ENCODE measurements at places on chromosomes 7 and 10. TPM values are rescaled to one million over a fixed set of nuclear protein-coding genes. Genes with fewer than 3 reads are reported as not detected.

DNA sequence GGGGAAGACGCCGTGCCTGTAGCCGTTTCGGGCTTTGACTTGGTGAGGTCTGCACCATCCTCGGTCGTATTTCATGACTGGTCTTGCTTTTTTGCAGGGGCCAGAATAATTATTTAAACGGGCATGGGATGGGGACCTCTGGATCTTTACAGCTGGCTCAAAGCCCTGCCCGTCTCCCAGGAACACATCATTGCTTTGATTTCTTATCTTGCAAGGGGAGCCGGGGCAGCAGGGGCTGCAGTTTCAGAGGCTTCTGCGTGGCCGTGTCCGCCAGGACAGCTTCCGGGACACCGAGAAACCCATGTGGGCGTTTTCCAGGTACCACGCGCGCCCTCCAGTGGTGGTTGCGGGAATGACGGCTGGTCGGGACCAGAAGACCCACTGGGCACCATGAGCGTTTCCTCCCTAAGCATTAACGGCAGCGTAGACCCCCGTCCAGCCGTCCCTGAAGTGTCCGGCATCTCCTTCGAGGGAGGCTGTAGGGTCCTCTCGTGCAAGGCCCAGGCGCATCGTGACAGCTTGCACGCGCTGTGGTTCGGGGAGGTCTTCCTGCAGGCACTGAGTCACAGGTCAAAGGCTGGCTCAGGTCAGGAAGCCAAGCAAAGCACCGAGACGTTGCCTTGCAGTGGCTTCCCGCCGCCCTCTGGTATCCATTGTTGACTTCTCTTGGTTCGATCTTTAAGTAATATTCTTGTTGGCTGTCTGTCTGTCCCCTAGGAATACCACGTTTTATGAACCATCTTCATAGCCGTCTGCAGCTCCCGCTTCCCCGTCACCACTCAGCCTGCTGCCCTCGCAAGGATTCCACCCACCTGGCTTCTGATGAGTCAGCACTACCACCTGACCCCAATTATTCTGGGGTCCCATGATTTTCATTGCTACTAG lies 16.2 kb upstream of the ZFAND2A start:
- no peaks in the 10 kb centered on the region for H3K36me3 ChIP-seq
- peak; percentile 92 for DNase-seq
- H3K27ac ChIP-seq = peak overlapping the region; percentile 78
- peaks cover 17% of the 10 kb centered on the region for H3K27me3 ChIP-seq
- peaks cover 18% of the 10 kb centered on the region for H3K4me1 ChIP-seq

GRCh38 chr10:4533621-4534020 lies 292.4 kb upstream of the AKR1E2 start:
- no peaks in the 10 kb centered on the region for H3K4me1 ChIP-seq
- H3K36me3 ChIP-seq = no peaks in the 10 kb centered on the region
- H3K27me3 ChIP-seq = peaks cover 11% of the 10 kb centered on the region
- no peak overlapping the region for H3K27ac ChIP-seq
- no peak for DNase-seq
- H3K4me3 ChIP-seq = no peak overlapping the region

MGMT gene
- 24.0 TPM for total RNA-seq

DNA sequence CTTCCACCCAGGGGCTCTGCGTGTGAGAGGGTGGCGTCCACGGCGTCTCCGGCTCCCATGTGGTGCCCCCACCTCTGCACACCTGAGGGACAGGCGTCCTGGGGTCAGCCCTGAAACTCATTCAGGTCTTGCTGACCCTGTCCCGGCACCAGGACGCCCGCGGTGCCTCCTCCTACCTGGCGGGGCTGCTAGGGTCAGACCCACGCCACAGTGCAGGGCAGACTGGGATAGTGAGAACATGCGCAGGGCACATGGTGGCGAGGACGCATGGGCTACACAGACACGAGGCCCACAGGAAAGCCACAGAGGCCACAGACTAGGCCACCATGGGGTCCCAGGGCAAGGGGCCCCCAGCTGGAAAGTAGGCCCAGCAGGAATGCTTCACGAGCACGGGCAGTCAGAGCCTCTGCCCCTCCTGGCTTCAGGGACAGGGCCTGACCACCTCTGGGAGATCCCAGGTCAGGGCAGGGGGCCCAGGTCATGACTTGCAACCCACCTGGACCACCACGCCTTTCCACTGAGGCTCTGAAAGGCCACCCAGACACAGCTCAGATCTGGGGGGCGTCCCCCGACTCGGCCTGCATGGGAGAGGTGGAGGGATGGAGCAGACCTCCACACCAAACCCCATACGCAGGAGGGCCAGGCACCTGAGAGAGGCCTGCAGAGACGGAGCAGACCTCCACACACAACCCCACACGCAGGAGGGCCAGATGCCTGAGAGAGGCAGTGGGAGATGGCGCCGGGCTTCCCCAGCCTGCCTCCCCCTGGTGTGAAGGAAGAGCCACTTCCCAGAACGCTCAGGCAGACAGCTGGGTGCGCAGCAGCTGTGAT lies 188.6 kb downstream of the ELFN1 start:
- H3K27me3 ChIP-seq = no peaks in the 10 kb centered on the region
- H3K4me1 ChIP-seq = peaks cover 14% of the 10 kb centered on the region
- peak; percentile 19 for DNase-seq

DNA sequence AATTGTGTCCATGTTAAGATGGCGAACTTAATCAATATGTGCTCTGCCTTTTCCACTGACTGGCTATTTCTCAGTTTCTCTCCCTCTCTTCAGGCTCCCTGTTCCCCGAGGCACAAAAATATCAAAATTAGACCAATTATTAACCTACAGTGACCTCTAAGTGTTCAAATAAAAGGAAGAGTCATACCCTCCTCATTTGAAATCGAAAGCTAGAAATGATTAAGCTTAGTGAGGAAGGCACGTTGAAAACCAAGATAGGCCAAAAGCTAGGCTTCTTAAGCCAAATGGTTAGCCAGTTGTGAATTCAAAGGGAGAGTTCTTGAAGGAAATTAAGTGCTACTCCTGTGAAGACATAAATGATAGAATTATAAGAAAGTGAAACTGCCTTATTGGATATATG lies 81.1 kb upstream of the MBL2 start:
- no peak for DNase-seq
- H3K36me3 ChIP-seq = no peaks in the 10 kb centered on the region
- H3K27me3 ChIP-seq = no peaks in the 10 kb centered on the region
- no peak overlapping the region for H3K4me3 ChIP-seq
- no peak overlapping the region for H3K27ac ChIP-seq
- H3K4me1 ChIP-seq = no peaks in the 10 kb centered on the region

DNA sequence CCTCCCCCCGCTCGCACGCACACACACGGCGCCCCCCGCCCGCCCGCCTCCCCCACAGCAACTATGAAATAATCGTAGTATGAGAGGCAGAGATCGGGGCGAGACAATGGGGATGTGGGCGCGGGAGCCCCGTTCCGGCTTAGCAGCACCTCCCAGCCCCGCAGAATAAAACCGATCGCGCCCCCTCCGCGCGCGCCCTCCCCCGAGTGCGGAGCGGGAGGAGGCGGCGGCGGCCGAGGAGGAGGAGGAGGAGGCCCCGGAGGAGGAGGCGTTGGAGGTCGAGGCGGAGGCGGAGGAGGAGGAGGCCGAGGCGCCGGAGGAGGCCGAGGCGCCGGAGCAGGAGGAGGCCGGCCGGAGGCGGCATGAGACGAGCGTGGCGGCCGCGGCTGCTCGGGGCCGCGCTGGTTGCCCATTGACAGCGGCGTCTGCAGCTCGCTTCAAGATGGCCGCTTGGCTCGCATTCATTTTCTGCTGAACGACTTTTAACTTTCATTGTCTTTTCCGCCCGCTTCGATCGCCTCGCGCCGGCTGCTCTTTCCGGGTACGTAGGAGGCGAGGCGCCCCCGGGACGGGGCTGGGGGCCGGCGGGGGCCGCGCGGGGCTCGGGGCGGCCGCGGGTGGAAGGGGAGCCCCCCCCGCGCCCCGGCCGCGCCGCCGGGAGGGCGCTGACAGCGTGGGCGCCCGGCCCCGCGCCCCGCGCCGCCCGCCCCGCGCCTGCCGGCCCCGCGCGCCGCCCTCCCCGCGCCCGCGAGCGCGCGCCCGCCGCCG lies 441 bp downstream of the BMI1 start:
- H3K4me3 ChIP-seq = peak overlapping the region; percentile 83
- H3K36me3 ChIP-seq = peaks cover 8% of the 10 kb centered on the region
- H3K27ac ChIP-seq = peak overlapping the region; percentile 78
- DNase-seq = peak; percentile 78
- H3K27me3 ChIP-seq = peaks cover 45% of the 10 kb centered on the region

SFTPA1 gene
- total RNA-seq = not detected

DNA sequence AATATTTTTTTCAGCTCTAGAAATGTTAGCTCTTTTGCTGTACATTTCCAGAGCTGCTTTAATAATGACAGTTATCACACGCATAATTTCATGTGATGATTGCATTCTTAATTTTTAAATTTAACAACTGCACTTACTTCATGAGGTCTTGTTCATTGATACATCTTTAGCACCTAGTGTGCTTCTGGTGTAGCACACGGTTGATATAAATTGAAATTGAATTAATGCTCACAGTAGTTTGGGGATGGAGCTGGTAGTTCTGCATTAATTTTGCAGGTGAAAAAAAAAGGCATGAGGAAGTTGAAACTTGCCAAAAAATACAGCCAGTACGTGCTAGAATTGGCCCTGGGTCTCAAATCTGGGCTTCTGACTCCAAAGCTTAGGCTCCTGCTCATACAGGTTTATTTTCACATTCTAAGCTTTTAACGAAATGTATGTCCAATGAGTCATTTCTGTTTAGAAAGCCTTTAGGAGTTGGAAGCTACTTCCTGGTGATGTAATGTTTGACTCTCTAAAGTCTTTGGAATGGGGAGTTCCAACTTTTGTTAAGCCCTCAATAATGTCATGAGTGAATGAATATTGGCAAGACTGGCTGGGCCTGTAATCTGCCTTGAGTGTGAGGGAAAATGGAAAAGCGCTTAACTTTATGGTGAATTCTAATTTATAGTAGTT lies 62.5 kb downstream of the DAGLB start:
- no peaks in the 10 kb centered on the region for H3K27me3 ChIP-seq
- peaks cover 22% of the 10 kb centered on the region for H3K36me3 ChIP-seq
- no peak overlapping the region for H3K4me3 ChIP-seq
- H3K27ac ChIP-seq = no peak overlapping the region
- no peak for DNase-seq

- peaks cover 10% of the 10 kb centered on the region for H3K36me3 ChIP-seq
- H3K4me3 ChIP-seq = peak within 1 kb of the TSS; percentile 93
- H3K27me3 ChIP-seq = peaks cover 14% of the 10 kb centered on the region
- DNase-seq = peak; percentile 89
Measured at GRCh38 chr7:129054438-129055293, at the start of gene TNPO3. TNPO3 (minus strand) TSS chr7:129055111; CDS start chr7:129054770, 341 bp downstream.

AGR3 gene
- total RNA-seq = not detected

DNA sequence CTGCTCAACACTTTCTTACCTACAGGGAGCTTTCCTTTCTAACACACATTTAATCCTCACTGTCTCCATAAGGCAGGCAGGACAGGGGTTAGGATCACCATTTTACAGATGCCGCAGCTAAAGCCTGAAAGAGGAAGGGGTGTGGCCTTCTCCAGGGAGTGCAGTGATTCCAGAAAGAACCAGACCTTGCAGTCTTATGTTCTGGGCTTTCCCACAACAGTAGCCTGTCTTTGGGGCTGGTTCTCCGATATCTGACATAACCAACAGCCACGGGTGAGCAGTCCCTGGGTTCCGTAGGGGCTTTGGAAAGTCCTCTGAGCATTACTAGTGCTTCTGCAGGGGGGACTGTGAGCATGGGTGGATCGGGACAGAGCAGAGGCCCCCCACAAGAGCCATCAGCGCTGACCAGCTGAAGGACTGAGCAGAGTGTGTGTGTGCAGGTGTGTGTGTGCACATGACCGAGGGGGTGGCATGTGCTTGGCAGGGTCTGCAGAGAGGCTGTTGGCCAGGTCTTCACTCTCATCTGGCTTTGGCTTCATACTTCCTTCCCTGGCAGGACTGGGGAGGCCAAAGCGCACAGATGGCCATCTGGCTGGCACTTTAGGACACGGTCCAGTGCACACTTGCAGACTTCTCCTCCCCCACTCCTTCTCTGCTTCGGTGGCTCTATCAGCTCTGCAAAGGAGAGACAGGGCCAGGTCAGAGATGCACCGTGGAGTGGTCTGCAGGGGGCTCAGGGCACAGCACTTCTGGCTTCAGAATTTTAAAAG lies 400.3 kb downstream of the RPS24 start:
- no peak overlapping the region for H3K27ac ChIP-seq
- DNase-seq = no peak
- H3K4me1 ChIP-seq = peaks cover 2% of the 10 kb centered on the region
- no peaks in the 10 kb centered on the region for H3K36me3 ChIP-seq
- peaks cover 17% of the 10 kb centered on the region for H3K27me3 ChIP-seq

All from activated naive CD8-positive, alpha-beta T cell treated with anti-CD3 and anti-CD28 coated beads, Interleukin-2, amount 10 ng/mL, durations not matched to agents 7 days and 5 days (primary cell).